ENCODE measurements at places on chromosomes 6 and 20.

DNA sequence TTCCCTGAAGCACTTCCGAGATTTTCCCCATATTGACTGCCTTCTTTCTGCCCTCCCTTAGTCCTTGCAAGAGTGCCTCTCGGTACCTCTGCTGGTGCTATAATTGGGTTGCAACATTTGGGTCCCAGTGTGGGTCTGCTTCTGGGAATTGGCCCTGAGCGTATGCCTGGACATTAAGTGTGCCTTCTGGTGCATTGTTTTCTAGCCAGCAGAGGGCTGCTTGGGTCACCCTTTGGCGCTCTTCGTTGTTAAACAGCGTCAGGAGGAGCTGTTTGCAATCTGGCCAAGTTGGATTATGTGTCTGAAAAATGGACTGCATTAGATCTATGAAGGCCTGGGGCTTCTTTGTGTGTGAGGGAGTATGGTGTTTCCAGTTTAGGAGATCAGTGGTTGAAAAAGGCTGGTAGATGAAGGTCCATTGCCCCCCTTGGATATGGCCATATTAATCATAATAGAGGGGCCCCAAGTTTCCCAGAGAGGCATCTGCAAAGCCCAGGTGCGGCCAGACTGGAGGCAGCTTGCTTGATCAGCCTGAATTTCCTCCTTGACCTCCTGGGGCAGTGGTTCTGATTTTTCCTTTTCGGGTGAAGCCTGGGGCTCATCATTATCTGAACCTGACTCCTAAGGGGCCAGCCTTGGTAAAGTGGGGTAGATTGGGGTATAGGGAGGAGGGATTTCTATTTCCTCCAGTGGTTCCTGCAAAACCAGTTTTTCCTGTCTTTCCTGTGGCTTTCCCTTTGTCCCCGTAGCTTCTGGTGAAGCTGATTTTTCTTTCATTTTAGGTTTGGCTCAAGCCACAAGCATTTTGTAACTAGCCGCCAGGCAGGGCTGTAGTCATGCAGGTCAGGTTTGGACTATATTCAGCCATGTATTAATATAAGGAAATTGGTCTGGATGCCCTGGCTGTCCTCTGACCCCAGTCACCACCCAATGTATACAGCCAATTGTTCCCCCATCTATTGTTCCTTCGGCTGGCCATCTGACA, 85.4 kb upstream of the GPR6 start:
- no peak for DNase-seq

DNA sequence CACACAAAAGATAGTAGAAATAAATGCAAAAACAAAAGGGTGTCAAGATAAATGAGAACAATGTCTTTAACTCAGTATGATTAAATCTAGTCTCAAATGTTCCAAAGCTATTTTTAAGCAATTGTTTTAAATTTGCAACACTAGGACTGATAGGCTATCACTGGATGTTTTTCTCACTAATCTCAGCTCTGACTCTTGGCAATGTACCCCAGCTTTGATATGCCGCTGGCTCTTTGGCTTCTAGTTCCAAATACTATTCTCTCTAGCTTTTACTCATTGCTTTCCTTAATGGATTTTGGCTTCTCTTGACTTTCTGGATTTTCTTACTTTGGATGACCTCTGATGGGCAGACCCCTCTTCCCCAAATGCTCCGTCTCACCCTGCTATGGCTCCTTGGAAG, 116.0 kb upstream of the SLC35B3 start:
- DNase-seq, result no peak

GRCh38 chr6:33442283-33442682, 12.1 kb upstream of the ZBTB9 start:
- no peak for DNase-seq

DNA sequence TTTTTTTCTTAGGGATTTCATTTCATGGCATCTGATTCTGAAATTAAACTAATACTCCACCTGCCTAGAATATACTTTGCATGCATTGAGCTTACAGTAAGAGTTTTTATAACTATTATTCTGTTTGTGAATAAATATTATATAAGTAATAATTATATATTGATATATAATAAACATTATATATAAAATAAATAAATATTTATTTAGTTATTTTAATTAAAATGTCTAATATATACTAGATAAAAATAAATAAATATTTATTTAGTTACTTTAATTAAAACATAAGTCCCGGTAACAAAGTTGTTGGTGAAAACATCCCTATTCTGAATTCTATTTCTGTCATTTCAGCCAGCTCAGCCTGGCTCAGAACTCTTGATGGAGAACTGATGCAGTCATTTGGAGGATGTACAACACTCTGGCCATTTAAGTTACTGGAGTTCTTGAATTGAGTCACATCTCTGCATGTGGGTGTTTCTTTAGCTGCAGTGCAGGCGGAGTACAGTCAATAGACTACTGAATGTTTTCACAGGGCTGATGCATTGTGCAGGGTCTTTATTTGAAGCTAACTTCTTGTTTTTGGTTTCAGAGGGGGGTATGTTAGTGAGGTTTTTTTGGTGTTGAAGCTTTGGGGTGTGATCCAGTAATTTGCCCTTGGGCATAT, 508.9 kb upstream of the ADGRB3 start:
- peak; percentile 8 for DNase-seq

- no peak for DNase-seq
Observed at GRCh38 chr20:57087102-57087501, 179.3 kb downstream of the BMP7 start.

DNA sequence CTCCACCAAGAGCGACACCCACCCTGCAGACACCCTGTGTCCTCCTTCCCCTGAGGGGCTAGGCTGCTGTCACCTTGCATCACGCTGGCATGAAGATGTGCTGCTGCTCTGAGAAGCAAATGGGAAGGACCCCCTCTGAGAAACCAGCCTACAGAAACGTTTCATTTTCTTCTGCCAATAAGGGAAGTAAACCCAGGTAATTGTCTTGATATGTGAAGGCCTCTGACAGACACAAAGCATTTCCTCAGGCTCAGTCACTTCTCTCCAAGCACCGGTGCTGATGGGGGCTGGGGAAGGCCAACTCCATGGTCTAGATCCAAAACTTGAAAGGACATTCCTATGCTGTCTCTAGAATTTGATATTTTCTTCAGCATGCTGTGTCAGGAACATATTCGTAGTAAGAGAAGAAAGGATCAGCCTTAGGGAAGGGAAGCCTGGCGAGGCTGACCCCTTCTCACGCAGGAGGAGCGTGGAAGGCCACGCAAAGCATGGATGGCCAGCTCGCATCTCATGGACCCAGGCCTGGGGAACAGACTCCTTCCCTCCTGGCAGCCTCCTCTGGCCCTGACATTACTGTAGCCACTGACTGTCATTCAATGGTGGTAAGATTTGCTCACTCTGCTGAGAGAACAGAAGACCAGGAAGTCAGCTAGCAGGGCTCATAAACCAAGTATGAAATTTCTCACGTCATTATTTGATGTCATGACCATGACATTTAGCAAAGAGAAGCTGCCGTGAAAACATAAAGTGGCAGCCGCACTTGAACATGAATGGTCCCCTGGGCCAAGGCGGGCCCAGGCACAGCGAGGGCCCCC, 20.4 kb downstream of the ACSS1 start:
- DNase-seq, result no peak

DNA sequence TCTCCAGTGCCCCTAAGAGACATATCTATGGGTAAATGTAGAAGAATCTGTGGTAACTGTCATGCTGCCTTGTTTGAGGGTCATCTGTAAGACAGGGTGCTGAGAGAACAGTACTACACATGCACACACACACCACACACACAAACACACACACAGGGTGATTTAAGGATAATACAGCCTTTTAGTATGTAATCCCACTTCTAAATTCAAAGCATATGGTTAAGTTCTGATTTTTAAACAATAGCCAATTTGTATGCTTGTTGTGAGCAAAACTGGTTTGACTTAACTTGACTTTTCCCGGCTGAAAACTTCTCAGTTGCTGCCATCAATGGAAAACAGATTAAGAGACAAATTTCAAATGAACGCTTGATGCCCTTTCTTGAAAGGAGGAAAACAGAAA, 241.8 kb downstream of the ADGRG6 start:
- DNase-seq, result no peak

DNA sequence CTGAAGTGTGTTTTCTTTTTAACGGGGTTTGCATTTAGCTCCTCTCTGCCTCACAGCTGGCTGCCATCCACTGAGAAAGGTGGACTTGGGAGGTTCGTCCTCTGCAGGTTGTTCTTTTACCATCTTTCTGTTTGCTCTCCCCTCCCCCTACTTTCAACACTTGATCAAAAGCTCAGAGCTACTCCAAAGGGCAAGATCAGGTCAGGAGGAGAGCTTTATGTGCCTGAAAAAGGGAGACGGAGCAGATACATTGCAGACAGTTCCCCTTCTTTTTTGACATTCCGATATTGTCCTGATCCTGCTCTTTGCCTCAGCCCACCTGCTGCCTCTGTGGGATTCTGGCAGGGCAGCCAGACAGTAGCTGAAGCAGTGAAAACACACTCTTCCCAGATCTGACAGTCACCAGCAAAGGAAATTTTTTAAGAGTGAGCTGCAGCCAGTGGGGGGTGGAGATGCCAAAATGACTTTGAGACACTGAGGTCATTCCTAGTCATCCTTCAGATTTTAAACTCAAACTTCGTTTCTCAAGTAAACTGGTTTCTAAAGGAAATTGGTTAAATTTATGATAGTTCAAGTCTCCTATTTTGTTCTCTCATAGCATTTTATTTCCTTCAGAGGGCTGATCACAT, 26.5 kb downstream of the SMLR1 start:
- DNase-seq, result peak; percentile 65

Data from cardiac fibroblast (primary cell).